ENCODE measurements at places on chromosomes 5 and 9. TPM values are rescaled to one million over a fixed set of nuclear protein-coding genes. Genes with fewer than 3 reads are reported as not detected.

GRCh38 chr9:95831810-95832209 is 43.7 kb upstream of the ERCC6L2 start:
- H3K27ac ChIP-seq, result no peak overlapping the region
- no peak overlapping the region for H3K4me3 ChIP-seq
- H3K4me1 ChIP-seq, result no peaks in the 10 kb centered on the region
- H3K36me3 ChIP-seq, result no peaks in the 10 kb centered on the region
- H3K27me3 ChIP-seq, result 0 out of 2 replicates have a peak, but pooled peaks cover 4% of the 10 kb centered on the region

- no peak overlapping the region for H3K27ac ChIP-seq
- peak; percentile 68 for DNase-seq
- peaks cover 30% of the 10 kb centered on the region for H3K4me1 ChIP-seq
- no peaks in the 10 kb centered on the region for H3K27me3 ChIP-seq
These were observed 13.6 kb upstream of the HAVCR1 start for GRCh38 chr5:157072508-157072907.

GCNT4 gene
- total RNA-seq, result 0.07 TPM

DNA sequence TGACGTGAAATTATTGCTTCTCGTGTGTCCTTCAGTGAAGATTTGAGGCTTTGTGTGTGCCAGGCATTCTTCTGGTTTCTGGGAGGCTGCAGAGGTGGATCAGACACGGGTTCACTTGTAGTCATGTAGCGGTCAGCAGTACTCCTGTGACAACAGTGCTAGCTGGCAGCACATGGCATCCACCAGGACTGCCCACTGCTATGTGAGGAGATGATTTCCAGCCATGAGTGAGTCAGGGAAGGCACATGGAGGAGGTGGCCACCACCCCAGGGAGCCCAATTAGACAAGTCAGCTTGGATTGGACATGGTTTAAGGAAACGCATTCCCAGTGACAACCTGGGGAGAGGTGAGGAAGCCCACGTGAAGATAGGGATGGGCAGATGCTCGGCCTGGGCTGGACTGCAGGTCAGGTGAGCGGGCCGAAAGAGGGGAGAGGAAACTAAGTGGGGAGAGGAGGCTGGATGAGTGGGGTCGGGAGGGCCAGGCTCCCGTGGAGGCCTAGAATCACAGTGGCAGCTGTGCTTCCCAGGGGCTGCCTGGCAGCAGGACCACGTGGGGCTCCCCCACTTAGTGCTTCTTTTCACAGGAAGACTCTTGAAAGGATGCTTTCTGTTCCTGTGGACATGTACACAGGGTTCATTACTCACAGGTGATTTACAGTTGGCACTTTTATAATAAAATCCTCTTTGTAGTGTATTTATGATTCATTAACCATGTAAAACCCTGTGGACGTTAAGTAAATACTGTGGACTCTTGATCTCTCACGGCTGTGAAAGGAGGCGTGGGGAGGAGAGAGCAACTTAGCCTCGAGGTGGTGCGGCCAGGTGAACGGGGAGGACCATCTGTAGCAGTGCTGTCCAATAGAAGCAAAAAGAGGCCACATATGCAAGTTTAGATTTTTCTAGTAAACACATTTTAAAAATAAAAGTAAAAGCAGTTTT is 80.0 kb upstream of the OTULINL start:
- no peaks in the 10 kb centered on the region for H3K27me3 ChIP-seq
- no peak overlapping the region for H3K27ac ChIP-seq
- H3K4me3 ChIP-seq, result no peak overlapping the region
- no peaks in the 10 kb centered on the region for H3K4me1 ChIP-seq

- H3K27me3 ChIP-seq, result no peaks in the 10 kb centered on the region
- no peaks in the 10 kb centered on the region for H3K36me3 ChIP-seq
- DNase-seq, result no peak
- no peak overlapping the region for H3K4me3 ChIP-seq
- H3K4me1 ChIP-seq, result no peaks in the 10 kb centered on the region
These were observed 63.4 kb upstream of the RNU6ATAC start for GRCh38 chr9:134227451-134228411.

DNA sequence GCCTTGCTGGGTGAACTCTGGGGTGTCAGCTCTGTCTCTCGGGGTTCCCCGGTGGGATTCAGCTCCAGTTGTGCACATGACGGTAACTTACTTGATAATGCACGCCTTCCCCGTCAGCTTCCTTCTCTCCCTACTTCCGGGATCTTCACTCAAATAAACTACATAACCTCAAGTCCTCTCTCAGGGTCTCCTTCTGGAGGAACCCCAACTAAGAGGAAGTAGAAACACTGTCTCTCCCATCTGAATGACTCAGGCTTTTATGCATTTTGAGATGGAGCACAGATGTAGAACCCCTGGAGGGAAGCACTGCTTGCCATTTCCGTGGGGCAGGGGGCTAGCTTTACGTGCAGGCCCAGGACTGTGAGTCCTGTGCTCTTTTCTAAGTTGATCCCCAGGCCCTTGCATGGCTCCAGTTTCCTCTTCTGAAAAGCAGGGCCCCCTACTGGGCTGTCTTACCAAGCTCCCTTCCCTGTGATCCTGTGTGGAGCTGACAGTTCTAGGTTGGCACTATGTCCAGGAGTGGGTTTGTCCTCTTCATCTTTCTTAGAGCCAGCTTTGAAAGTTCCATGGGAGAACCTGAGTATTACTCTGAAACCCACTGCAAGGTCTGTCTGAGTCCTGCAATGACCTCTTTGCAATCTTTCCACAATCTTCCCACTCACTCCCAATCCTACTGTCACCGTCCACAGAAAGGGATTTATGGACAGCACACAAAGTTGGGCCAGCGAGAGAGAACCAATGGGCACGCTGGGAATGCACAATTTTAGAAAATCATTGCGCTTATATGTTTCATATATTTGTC is 17.7 kb downstream of the S1PR3 start:
- no peak overlapping the region for H3K27ac ChIP-seq
- H3K4me3 ChIP-seq, result no peak overlapping the region
- H3K36me3 ChIP-seq, result no peaks in the 10 kb centered on the region
- peaks cover 6% of the 10 kb centered on the region for H3K27me3 ChIP-seq

PCDHB3 gene
- 0.10 TPM for total RNA-seq

DNA sequence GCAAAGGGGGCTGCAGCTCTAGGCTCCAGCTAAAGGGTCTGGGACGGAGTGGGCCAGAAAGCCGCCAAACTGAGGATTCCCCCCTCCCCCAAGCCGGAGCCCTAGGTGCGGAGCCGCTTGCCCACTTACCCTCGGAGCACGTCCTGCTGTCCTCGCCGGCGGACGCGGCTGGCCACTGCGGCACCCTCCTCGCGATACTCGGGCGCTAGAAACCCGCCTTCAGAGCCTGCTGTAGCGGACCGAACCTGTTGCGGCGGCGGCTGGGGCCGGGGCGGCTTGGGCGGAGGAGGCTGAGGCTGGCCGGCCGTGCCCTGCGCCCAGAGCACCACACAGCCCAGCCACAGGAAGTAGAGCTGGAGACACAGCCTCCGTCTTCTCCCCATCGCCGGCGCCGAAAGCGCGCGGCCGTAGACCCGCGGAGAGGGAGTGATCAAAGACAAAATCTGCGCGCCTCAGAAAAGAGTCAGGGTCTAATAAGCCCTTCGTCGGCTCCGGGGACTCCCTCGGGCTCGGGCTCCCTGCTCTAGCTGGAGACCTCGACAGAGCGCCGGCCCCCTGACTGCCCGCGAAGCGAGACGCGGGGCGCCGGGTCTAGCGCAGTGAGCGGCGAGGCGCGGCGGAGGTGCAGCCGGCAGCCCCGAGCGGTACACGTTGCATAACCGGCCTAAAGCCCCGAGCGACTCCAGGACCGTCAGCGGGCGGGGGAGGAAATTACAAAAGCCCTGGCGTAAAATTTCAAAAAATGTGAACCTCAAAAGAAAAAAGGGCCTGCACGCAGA is 635 bp downstream of the FBN2 start:
- H3K4me3 ChIP-seq, result no peak overlapping the region
- H3K36me3 ChIP-seq, result no peaks in the 10 kb centered on the region
- no peak overlapping the region for H3K27ac ChIP-seq

- H3K36me3 ChIP-seq, result no peaks in the 10 kb centered on the region
- no peak for DNase-seq
- H3K4me3 ChIP-seq, result no peak overlapping the region
- no peaks in the 10 kb centered on the region for H3K4me1 ChIP-seq
- H3K27ac ChIP-seq, result no peak overlapping the region
These were observed 40.0 kb upstream of the CDH6 start for GRCh38 chr5:31153521-31153920.

DNA sequence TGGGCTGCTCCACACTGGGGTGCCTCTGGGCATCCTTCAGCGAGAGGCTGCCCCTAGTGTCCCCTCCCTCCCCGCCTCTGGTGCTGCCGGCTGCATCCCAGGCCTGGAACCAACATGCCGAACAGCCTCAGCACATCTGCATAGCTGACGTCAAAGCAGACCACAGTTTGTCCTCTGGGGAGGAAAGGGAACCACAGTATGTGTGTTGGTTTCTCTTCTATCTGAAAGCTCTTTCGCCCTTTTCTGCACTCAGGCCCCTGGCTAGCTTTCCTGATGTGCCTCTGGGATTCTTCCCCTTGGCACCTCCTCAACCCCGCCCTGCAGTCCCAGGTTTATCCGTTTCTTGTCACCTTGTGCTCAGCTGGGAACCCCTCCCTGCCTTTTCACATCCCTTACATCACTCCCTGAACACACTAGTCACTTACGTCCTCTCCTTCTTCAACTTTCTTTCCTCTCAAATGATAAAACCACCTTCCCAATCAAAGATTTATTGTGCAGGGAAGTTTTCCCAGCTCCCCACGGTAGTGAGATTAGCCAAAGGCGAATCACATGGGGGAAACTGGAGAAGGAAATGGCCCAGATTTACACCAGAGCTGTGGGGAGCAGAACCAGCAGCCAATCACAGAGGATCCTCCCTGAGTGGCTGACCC is 35.5 kb upstream of the B4GALT1 start:
- H3K4me3 ChIP-seq, result no peak overlapping the region
- H3K36me3 ChIP-seq, result no peaks in the 10 kb centered on the region
- DNase-seq, result no peak
- H3K27ac ChIP-seq, result no peak overlapping the region

DNA sequence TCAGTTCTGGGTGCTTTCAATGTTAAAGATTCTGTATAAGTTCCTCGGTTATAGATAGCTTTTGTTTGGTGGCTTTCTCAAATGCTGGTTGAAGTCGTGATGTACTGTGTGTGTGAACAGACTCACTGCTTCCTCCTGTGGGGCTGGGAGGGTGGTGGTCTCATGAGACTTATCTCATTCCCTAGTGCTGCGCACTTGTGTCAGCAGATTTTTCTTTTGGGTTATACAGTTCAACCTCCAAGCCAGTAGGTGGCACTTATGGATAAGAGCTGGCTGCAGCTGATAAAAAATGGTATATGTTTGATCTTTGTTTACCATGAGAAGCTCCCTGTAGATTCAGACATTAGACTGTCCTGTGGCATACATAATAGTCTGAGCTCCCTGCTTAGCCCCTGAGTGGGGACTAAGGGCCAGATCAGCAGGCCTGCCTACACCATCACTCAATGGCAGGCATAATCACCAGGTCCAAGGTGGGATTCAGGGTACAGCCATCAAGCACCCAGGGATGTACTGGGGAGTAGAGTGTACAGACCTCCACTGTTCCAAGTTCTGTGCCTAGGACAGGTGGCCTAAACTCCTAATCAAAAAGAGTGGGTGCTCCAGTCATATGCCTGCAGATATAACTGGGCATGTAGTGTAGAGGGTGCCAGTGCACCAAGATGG is 174.2 kb downstream of the OXCT1 start:
- no peak overlapping the region for H3K27ac ChIP-seq
- H3K27me3 ChIP-seq, result no peaks in the 10 kb centered on the region
- no peaks in the 10 kb centered on the region for H3K36me3 ChIP-seq

GRCh38 chr5:83368835-83369234 is 102.7 kb upstream of the VCAN start:
- H3K4me1 ChIP-seq, result peaks cover 8% of the 10 kb centered on the region
- no peak overlapping the region for H3K4me3 ChIP-seq
- H3K36me3 ChIP-seq, result no peaks in the 10 kb centered on the region
- H3K27ac ChIP-seq, result no peak overlapping the region
- no peak for DNase-seq
- no peaks in the 10 kb centered on the region for H3K27me3 ChIP-seq

GRCh38 chr5:5930561-5930960 is 447.8 kb downstream of the MED10 start:
- no peaks in the 10 kb centered on the region for H3K4me1 ChIP-seq
- no peak for DNase-seq
- no peaks in the 10 kb centered on the region for H3K36me3 ChIP-seq
- H3K27ac ChIP-seq, result no peak overlapping the region

- H3K36me3 ChIP-seq, result peaks cover 13% of the 10 kb centered on the region
- no peak for DNase-seq
- peaks cover 4% of the 10 kb centered on the region for H3K4me1 ChIP-seq
- no peaks in the 10 kb centered on the region for H3K27me3 ChIP-seq
- no peak overlapping the region for H3K4me3 ChIP-seq
These were observed 20.7 kb downstream of the CDC37L1 start for GRCh38 chr9:4700091-4700490.

DNA sequence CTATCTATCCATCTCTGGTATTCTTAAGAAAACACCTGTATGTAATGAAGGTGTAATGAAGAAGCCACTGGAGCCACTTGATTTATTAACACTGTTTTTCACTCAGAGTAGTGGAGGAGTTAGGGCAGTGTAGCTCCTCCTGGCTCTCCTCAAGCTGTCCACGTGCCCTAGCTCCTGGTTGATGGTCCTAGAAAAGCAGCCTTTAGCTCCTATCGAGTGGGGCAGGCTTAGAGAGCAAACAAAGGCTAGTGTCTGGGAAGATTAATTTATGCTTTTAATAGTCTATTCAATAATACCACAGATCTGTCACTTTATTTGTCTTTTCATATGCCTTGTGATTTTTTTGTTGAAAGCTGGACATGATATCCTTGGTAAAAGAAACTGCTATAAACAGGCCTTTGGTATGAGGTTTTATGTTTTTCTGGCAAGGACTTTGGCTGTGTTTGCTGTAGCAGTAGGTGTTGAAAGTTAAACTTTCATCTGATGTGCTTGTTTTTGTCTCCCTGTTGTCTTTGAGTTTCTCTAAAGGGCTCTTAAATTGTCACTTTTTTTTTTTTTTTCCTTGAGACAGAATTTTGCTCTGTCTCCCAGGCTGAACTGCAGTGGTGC is 141.1 kb downstream of the GCNT1 start:
- H3K4me3 ChIP-seq, result no peak overlapping the region
- H3K4me1 ChIP-seq, result peaks cover 11% of the 10 kb centered on the region
- no peak for DNase-seq
- 0 out of 2 replicates have a peak, but pooled peaks cover 3% of the 10 kb centered on the region for H3K27me3 ChIP-seq

DNA sequence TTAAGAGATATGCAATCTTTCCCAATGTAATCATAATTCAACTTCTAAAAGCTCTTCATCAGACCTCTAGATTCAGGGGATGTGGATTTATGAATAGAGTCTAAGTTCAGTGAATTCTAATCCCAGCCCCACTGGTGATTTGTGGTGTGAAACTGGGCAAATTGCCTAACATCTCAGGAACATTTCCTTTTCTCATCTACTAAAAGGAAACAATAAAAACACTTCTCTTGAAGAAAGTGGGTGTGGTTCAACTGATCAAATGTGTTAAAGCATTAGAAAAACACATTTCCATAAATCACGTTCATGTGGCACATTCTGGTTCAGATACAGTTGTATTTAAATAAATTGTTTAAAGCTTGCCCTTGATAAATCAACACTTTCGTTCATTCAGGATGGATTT is 631.7 kb upstream of the CDH6 start:
- H3K4me3 ChIP-seq, result no peak overlapping the region
- no peaks in the 10 kb centered on the region for H3K27me3 ChIP-seq
- no peaks in the 10 kb centered on the region for H3K4me1 ChIP-seq
- H3K36me3 ChIP-seq, result no peaks in the 10 kb centered on the region
